Activated T-helper 2 cell treated with anti-CD3 and anti-CD28 coated beads, Interferon-gamma antibody, Interleukin-2, Interleukin-4, amounts not matched to agents 10 μg/mL and 5 μg/mL and 100 μg/mL, durations not matched to agents 14 hours and 24 hours and 36 hours (primary cell): ENCODE measurements at places on chromosomes 16 and 17.

DNA sequence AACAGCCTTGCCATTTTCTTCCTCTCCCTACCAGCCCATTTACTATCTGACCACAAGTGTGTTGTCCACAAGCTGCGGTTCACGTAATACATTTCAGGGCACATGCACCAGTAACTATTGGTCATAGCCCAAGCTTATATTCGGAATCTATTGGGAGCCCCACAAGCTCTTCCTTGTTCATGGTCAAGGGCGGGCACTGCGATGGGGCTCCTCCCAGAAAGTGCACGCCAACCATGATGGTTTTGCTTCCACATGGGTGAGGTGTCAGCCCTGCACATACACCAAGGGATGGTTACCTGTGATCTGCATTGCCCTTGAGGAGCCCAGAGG, 12.1 kb downstream of the THRA start:
- DNase-seq, result no peak

- no peak for DNase-seq
Observed at GRCh38 chr17:38463451-38463858, 35.2 kb downstream of the ARHGAP23 start.

- DNase-seq, result no peak
Observed at GRCh38 chr17:247767-248166, 66.3 kb upstream of the DOC2B start.

GRCh38 chr17:79114458-79115301, 40.1 kb downstream of the ENGASE start:
- DNase-seq, result no peak

GRCh38 chr16:17076092-17076754, 394.5 kb downstream of the XYLT1 start:
- DNase-seq, result no peak

DNA sequence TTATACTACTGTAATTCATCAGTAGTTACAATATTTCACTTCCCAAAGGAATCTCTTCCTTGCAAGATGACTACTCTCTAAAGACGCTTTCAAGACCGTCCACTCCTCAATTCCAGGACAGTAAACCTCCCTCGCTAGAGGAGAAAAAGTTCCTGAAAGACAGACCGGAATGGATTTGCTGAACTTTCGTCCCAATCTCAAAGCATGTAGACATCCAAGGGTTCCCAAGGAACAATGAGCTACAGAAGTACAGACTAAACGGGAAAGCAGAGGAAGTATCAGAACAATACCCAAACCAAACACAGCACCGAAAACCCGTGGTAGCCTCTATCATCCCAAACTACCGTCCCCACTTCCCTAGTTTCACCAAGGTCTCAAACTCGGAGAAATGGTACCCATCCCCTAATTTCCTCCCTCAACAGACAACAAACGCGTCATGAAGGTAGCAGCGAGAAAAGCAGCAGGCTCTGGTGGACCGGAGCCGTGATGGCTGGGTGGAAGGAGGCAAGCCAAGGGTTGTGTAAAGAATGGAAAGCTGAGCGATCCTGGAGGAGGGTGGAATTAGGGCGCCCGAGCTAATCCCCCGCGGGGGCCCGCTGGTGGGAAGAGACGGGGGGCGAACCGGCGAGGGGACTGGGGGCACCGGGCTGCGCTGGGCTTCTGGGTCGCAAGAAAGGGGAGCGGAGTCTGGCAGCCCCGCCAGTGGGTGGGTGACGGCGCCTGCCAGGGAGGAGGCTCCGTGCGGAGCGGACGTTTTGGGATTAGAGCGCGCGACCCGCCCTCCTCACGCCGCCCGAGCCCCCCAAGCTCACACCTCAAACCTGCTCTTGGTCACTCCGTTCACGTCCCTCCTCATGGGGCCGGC, 647 bp downstream of the FBXL20 start:
- DNase-seq, result no peak

GRCh38 chr16:31710134-31710533, 163.5 kb upstream of the ZNF267 start:
- DNase-seq, result no peak

DNA sequence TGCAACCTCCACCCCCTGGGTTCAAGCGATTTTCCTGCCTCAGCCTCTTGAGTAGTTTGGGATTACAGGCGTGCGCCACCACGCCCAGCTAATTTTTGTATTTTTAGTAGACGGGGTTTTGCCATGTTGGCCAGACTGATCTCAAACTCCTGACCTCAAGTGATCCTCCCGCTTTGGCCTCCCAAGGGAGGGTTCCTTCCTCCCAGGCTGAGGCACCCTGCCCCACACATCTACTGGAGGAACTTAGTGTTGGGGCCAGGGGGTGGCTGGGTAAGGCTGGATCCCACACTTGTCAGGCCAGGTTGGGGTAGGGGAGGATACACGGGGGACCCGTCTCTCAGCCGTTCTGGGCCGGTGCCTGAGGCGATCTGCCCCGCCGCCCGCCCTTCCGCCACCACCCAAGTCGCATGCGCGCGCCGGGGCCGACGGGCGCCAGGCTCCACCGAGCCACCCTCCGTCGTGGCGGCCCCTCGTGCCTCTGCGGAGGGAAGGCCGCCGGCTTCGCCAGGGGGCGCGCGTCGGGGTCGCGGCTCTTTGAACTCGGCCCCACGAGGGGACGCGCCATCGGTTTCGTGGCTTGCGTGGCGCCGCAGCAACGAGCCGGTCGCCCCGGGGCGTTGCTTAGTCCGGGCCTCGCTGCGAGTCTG, 15.9 kb downstream of the GRB7 start:
- no peak for DNase-seq

- no peak for DNase-seq
Observed at GRCh38 chr17:81885454-81885853, 5.9 kb downstream of the ALYREF start.

- DNase-seq, result no peak
Observed at GRCh38 chr17:8679126-8679525, 48.6 kb upstream of the MYH10 start.

- no peak for DNase-seq
Observed at GRCh38 chr17:30952638-30953393, 18.0 kb upstream of the RNF135 start.

- DNase-seq, result no peak
Observed at GRCh38 chr16:85123891-85124635, 11.8 kb upstream of the CIBAR2 start.

DNA sequence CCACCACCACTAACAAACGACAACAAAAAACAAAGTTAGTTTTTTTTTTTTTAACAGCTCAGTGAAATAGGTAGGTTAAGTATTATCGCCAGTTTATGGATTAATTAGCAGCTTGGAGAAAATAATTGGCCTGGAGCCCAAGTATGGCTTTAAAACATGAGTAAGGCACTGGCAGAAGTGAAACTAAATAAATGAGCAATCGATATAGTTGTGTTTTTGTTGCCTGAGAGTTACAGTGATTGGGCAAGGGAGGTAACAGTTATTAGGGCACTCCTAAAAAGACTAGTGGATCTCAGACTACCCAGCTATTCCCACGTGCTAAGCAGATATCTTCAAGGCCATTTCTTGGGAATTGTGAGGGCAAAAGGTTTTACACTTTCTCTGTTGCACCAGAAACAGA, 2.4 kb downstream of the MLKL start:
- DNase-seq, result no peak

DNA sequence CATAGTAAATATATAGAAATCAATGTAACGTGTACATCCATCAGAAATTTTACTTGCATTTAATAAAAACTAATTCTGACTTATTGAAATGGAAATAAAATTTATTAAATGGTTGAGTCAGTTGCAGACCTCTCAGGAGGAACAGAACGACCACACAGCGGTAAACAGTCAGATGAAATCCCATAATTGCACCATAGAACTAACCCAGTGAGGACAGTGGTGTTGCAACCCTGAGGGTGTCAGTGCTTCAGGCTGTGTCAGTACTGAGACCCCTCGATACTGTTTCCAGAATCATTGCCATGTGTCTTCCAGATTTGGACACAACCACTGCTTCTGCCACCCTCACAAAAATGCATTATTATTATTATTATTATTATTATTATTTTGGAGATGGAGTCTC, 29.0 kb upstream of the SSTR2 start:
- DNase-seq, result no peak

DNA sequence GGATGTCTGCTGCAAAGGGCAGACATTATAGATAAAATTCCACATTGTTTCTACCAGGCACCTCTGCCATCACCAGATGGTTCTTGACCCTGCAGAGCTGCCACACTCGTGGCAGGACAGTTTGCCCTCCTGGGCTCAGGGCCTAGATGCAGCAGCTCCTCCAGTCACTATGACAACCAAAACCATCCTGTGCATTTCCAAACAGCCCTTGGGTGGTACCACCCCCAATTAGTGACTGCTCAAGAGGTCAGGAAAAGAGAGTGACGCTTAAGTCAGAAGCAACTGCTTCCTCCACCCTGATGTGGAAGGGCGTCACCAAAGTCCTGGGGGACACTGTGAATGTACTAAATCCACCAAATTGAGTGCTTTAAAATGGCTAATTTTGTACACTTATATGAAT, 109.2 kb downstream of the C16orf95 start:
- DNase-seq, result no peak

GRCh38 chr16:58970775-58971174, 236.7 kb upstream of the GOT2 start:
- no peak for DNase-seq

- no peak for DNase-seq
Observed at GRCh38 chr17:78668847-78669246, 91.7 kb upstream of the DNAH17 start.

DNA sequence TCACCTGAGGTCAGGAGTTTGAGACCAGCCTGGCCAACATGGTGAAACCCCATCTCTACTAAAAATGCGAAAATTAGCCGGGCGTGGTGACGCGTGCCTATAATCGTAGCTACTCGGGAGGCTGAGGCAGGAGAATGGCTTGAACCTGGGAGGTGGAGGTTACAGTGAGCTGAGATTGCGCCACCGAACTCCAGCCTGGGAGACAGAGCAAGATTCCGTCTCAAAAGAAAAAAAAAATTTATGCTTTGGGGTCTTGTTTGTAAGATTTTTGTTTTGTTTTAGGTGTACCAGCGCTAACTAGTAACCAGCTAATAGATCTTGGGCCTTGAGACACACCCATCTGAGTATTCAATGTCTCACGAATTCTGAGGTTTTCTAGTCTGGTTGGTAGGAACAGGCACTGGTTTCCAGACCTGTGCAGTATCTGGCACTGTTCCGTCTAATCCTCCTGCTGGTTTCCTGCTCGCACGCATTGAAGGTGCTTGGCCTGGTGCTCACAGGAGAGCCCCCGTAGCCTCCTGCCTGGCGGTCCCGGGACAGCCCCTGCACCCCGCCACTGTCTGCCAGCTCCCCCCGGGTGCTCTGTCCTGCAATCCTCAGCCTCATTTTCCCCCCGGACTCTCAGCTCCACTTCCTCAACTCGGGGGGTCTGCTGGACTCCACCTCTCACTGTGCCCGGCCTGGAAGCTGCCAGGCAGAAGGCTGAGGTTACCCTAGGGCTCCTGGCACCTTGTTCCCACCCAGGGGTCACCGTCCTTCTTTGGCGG, 10.6 kb upstream of the DUS1L start:
- DNase-seq, result no peak

DNA sequence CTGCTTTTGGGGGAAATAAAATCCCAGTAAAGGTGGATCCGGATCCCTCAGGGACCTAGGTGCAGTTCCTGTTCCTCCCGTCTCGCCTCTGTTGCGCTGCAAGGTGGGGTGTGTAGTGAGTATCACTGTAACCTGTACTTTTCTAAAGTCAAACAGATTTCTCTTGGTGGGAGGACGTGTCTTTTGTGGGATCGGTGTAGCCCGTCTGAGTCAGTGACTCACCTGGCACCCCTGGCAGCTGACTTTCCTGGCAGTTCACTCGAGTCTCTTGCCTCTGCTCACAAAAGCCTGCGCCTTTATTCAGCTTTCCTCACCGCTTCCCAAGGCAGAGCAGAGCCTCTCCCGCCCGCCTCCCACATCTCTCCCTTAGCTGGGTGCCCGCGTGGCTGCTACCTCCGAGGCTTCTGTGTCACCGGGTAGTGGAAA, 85.7 kb downstream of the CMIP start:
- no peak for DNase-seq

DNA sequence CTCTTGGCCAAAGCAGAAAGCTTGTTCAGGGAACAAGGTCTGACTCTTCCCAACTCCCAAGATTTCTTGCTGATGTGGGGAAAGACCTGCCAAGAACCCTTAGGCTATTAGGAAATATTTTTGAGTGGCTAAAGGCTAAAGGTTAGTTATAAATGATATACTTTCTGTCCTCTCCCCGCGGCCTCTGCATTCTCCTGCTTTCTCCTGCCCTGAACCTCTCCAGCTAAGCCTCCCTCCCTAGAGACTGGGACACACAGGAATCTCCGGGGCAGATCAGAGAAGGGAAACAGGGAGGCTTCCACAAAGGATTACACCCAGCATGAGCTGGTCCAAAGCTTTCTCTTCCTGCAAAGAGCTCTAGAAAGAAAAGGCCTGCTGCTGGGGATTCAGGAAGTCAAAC, 2.3 kb downstream of the SLC43A2 start:
- DNase-seq, result no peak

DNA sequence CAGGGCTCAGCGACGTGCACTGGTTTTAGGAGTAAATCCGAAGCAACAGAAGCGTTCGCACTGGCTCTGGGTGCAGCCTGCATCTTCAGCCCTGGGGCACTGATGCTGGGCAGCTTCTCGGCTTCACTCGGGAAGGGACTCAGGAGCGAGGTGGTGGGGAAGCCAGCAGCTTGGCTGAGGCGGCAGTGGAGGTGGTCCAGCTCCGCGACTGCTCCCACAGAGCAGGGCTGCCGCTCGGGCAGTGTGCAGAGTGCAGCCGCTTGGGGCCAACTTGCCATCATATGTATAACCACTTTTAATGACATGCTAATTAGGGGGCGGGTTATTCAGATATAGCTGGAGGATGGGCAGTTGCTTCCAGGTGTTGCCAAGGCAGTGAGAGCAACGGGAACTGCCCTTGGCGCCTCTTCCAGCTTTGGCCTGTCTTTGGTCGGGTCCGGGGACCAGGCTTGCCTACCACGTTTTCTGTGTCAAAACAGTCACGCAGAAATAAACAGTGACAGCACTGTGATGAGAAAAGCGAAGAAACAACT, 26.7 kb downstream of the METRNL start:
- DNase-seq, result no peak

GRCh38 chr17:13403982-13404946, 197.5 kb downstream of the HS3ST3A1 start:
- no peak for DNase-seq

- DNase-seq, result no peak
Observed at GRCh38 chr16:51132490-51133115, 18.5 kb downstream of the SALL1 start.
